ENCODE measurements at places on chromosomes 5 and 9.

DNA sequence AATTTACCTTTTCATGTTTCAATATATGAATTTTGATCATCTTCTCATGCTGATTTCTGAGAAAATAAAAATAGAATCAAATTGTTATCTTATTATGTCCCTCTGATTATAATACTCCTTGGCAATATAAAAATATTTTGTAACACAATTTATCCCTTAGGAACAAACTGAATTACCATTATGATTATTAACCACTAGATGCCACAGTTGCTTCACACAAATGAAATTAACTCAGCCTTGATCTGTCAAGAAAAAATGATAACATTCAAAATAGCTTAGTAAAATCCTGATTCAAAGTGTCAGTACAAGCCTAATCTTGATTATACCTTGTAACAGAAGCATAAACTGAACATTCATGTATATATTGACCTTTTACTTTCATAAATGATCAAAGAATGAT is 4.8 kb upstream of the CHSY3 start:
- no peak for DNase-seq

- DNase-seq: no peak
Observed at GRCh38 chr9:35801328-35802128, 10.1 kb downstream of the NPR2 start.

- no peak for DNase-seq
Observed at GRCh38 chr9:101668421-101668820, 70.0 kb downstream of the GRIN3A start.

DNA sequence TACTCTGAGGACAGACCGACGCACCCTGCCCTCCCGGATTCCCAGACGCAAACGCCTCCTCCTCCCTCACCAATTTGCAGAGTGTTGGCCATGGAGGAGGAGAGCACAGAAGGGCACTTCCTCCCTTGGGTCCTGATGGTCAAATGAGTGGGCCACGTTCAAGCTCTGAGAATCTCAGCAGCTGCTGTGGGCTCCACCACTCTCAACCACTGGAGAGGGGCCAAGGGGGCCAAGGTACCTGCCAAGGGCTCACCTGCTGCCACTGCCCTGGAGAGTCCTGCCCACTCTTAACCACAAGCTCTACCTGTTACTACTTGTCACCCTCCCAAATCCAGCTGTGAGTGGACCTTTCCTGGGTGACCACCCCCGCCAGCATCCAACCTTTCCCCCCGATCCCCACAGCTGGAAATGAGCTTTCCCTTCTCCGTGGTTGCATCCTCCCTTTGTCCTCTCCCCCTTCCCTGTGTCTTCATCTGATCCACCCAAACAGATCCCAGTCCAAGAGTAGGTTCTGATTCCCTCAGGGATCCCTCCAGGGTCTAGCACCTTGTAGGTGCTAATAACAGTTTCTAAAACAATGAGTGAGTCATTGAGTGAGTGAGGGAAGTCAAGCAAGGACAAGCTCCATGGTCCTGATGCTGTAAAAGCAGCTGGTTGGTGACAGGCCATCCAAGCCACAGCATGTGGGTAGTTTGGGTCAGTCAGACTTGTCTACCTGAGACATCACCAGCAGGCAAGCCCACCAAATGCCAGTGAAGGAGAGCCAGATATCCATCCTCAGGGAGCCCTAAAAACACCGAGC is 69.7 kb downstream of the FAM114A2 start:
- DNase-seq: no peak

DNA sequence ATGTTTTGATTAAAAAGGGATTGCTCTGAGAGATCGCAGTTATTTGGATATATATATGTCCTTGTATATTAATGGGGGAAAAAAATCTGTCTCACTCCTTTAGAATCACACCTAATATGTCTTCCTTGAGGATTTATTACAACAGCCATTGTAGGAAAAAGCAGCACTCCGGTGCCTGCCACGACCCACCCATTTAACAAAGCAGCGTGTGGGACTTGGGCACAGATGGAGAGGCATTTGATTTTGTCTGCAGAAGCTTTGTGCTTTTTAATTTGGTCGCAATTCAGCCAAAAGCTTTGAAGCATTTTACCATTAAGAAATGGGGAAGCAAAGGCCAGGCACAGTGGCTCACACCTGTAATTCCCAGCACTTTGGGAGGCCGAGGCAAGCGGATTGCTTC is 159.2 kb downstream of the SMARCA2 start:
- no peak for DNase-seq

GRCh38 chr5:119318256-119318894 is 37.4 kb upstream of the TNFAIP8 start:
- DNase-seq: no peak

GRCh38 chr9:126508171-126508591 is 105.5 kb upstream of the LMX1B start:
- DNase-seq: no peak

GRCh38 chr9:82531795-82532194 is 531.1 kb downstream of the RASEF start:
- DNase-seq: no peak

DNA sequence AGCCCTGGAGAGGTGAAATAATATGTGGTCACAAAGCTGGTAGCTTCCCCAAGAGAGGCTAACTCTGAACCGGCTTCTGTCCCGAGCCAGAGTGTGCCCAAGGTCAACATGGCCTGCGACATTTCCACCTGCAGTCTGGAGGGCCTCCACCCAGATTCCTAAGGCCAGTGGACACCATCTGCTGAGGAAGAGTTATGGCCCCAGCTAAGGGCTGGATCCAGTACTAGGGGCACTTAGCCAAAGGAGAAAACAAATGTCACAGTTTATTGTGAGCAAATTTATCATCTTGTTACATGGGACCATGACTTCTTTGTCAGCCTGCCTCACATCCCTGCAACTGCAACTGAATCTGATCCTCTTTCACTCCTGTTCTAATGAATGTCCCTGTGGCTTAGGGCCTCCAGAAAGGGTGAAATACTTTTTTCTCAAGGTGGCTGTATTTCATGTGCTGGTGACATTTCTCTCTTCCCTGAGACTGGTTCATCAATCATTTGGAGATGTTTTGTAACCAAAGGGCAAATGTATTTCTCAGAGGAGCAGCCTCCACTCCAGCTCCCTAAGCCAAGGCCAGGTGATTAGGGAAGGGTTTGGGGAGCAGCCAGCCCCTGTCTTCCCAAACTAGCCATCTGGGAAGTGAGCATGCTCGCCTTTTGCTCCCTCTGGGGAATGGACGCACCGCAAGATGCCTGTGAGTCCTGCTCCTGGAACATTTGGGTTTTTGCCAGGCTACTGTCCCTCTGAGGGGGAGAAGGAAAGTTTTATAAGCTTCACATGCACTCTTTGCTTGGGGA is 148.3 kb downstream of the CMYA5 start:
- no peak for DNase-seq

DNA sequence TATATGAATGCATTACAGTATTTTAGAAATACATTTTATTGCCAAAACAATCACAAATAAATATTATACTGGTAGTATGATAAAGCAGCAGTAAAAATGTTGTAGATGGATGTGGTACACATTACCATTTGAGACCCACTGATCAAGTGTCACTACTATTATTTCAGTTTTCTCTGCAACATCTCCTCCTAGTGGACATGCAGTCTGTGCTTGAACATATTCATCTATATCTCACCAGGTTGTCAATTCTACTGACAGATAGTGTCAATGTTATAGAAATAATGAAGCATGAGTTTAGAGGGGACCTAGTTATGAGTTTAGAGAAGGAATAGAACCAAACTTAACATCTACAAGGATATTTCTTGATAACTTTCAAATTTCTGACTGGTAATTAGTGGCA is 39.2 kb upstream of the ELOVL7 start:
- DNase-seq: peak; percentile 21

DNA sequence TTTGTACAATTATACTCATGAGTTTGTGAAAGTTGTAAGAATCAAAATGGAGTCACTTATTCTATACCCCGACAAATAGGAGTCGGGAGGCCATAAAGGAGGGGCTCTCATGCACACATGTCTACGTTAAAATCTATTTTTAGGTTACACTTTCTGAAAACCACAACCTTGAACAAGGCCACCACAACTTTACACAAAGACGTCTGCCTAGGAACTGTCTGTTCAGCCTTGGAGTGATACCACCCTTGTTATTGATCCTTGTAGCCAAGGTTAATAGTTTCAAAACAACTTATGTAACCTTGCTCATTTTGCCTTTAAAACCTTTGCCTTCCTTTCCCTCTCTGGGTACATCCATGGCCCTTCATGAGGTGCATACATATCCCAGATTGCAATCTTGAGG is 4.1 kb upstream of the NDFIP1 start:
- DNase-seq: no peak

DNA sequence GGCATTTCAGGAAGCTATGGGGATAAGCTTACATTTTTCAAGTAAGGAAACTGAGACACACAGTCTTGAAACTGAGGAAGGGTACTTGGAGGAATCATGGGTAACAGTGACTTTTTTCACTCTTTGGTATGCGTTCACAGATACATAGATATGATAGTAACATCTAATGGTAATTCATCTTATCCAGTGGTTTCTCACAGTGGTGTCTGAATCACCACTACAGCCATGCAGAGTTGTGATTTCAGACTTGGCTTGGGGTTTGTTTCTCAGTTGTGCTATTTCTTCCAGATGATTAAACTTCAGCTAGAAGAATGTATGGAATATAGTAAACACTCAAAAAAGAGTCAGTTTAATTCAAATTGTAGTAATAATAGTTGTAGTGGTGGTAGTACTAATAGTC is 239.1 kb upstream of the NUDT12 start:
- DNase-seq: peak; percentile 53

GRCh38 chr9:19649336-19650041 is 139.3 kb downstream of the SLC24A2 start:
- no peak for DNase-seq

DNA sequence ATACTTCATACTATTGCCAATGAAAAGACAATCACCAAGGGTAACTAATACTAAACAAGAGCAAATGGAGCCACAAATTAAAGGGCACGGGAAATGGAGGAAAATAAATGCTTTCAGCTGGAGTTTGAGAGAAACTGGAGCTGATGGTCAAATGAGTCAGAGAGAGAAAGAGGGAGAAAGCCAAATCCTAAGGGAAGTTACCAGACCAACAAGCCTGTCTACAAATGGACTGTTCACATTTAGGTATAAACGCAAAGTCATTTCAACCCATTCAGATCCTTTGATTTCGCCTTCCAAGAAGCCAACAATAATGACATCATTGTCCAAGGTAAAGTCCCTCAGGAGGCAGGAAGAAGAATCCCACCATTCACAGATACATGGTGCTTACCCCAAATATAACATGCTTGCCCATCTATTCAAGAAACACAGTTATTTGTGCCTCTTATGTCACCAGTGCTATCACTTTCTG is 351.8 kb downstream of the RAB3C start:
- no peak for DNase-seq

- no peak for DNase-seq
Observed at GRCh38 chr9:17490110-17490509, 88.8 kb upstream of the SH3GL2 start.

DNA sequence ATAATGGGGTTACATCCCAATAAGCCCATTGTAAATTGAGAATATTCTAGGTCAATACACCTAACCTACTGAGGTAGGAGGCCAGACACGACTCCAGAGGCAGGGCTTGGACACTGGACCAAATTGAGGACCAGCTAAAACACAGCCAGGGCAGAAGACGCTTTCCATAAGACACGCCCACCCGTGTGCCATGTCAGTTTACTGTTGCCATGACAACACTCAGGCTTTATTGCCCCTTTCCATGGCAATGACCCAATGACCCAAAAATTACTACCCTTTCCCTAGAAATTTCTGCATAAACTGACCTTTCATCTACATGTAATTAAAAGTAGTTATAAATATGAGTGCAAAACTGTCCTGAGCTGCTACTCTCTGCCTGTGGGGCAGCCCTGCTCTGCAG is 31.5 kb downstream of the SLC22A4 start:
- DNase-seq: no peak

- no peak for DNase-seq
Observed at GRCh38 chr9:136133191-136133958, 14.7 kb upstream of the TMEM250 start.

GRCh38 chr5:156515803-156516360 is 188.9 kb downstream of the SGCD start:
- DNase-seq: no peak

GRCh38 chr9:99828417-99829176 is 6.9 kb downstream of the NR4A3 start:
- DNase-seq: no peak

- DNase-seq: no peak
Observed at GRCh38 chr5:149260761-149261160, 10.9 kb upstream of the AFAP1L1 start.

DNA sequence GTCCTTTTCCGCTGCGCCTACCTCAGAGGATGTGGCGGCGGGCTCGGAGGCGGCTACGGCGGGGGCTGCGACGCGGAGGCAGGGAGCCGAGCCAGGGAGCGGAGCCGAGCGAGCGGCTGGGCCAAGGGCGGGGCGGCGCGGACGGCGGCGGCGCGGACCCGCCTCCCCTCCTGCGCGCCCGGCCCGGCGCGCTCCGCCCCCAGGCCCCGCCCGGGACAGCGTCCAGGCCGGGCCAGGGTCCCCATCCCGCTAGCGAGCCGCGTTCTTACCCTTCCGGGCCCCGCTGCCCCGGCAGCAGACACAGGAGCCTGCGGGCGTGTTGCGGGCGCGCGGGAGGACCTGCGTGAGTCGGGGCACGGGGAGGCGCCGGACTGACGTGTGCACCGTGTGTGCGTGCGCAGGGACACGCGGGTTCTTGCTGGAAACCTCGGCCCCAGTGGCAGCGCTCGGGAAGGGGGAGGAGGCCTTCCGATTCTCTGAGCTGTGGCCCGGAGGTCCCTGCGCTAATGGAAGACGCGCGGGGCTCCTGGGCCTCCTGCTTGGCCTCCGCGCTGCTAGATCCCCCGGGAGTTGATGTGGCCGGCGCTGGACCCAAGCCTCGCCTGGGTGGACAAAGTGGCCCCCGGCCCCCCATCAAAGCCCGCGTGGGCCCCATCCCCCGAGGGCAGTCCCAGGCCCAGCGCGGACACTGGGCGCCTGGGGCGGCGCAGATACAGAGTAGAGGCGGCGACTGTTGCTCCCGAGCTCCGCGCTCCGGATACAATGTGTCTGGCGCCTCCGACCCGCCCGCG is at the start of gene VDAC1:
Gene VDAC1 (minus strand): TSS at position 350 of the 791 bp plus-strand sequence. CDS start 11,963 bp downstream, outside the sequence.
- DNase-seq: peak; percentile 76

- no peak for DNase-seq
Observed at GRCh38 chr5:6359555-6360322, 18.6 kb downstream of the MED10 start.

- DNase-seq: no peak
Observed at GRCh38 chr9:68462105-68462775, 78.4 kb downstream of the TMEM252 start.

DNA sequence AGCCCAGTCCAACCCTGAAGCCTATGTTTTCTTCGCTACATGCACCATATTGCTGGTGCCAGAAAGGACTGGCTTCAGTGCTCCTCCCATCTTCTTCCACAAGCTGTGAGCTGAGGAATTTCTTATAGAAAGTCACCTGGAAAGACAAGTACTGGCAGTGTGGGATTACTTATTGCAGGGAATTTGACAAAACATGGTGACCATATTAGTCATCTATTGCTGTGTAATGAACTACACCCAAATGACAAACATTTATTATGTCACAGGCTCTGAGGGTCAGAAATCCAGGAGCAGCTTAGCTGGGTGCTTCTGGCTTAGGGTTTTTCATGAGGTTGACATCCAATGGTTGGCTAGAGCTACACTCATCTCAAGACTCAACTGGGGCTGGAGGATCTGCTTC is 75.5 kb downstream of the ENTREP1 start:
- DNase-seq: no peak

Data from brain microvascular endothelial cell (primary cell).